ENCODE measurements at places on chromosomes 11 and 22. TPM values are rescaled to one million over a fixed set of nuclear protein-coding genes. Genes with fewer than 3 reads are reported as not detected.
A peak's percentile ranks its signal among the peaks of the same experiment; 100 is the strongest.

DNA sequence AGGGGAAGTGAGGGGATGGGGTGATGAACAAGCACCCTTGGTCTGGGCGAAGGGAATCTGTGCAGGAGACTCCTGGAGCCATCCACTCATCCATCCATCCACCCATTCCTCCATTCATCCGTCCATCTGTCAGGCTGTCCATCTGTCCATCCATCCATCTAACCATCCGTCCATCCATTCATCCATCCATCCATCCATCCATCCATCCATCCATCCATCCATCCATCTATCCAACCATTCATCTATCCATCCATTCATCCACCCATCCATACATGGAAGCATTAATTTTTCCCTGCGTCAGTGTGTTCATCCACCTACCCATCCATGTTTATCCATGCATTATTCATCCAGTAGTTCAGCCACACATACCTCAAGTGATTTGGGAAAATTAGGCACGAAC, 32.0 kb downstream of the WNT11 start:
- no peak for DNase-seq
- no peaks in the 10 kb centered on the region for H3K27me3 ChIP-seq
- H3K4me3 ChIP-seq = no peak overlapping the region
- no peaks in the 10 kb centered on the region for H3K4me1 ChIP-seq

- no peak overlapping the region for H3K4me3 ChIP-seq
- H3K27me3 ChIP-seq = no peaks in the 10 kb centered on the region
- DNase-seq = no peak
- H3K27ac ChIP-seq = no peak overlapping the region
- peaks cover 40% of the 10 kb centered on the region for H3K36me3 ChIP-seq
- peaks cover 17% of the 10 kb centered on the region for H3K4me1 ChIP-seq
Observed at GRCh38 chr11:60852117-60852981, 3.4 kb downstream of the PTGDR2 start.

DNA sequence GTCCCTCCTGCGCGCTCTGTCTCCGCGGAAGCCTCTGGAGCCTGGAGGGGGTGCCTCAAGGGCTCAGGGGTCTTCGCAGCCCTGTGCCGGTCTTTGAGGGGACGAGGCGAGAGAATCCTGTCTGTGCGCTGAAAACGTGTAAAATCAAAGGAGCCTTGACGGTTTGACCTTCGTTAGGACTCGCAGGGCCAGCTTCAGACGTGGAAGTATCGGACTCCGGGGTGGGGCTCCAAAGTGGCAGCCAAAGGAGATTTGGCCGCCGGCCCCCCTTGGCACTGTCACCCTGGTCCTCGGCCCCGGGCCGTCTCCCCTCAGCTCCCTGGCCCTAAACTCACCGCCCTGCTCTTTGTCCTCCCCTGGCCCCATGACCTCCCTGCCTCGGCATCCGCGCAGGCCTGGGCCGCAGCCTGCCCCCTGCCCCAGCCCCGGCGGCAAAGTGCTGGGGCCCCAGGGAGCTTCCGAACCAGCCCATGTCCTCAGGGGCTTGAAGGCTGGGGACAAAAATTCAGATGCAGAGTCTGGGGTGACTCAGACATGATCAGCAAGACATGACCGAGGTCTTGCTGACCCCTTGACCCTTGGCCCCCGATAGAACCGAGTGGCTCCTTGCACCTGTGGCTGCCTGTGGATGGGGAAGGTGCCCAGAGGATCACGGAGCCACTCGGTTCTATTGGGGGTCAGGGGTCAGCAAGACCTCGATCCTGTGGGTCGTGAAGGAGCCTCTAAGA, 6.9 kb upstream of the PHRF1 start:
- H3K4me3 ChIP-seq = peak overlapping the region; percentile 75
- peak overlapping the region; percentile 33 for H3K27ac ChIP-seq
- peaks cover 21% of the 10 kb centered on the region for H3K36me3 ChIP-seq
- H3K27me3 ChIP-seq = no peaks in the 10 kb centered on the region

- peak within 1 kb of the TSS; percentile 100 for H3K4me3 ChIP-seq
- no peaks in the 10 kb centered on the region for H3K27me3 ChIP-seq
- peak; percentile 86 for DNase-seq
- peaks cover 32% of the 10 kb centered on the region for H3K4me1 ChIP-seq
Observed at GRCh38 chr11:1852877-1853276, at the start of gene LSP1. Gene LSP1, plus strand, starts transcription at chr11:1853084. Its CDS starts 61 bp downstream, at chr11:1853145.

- no peaks in the 10 kb centered on the region for H3K27me3 ChIP-seq
- H3K4me1 ChIP-seq = peaks cover 18% of the 10 kb centered on the region
- no peak overlapping the region for H3K27ac ChIP-seq
- no peak overlapping the region for H3K4me3 ChIP-seq
- H3K36me3 ChIP-seq = peaks cover 6% of the 10 kb centered on the region
Observed at GRCh38 chr11:75280227-75280701, 39.7 kb downstream of the TPBGL start.

GRCh38 chr11:123286761-123287160, 91.7 kb upstream of the CLMP start:
- no peak overlapping the region for H3K4me3 ChIP-seq
- no peak for DNase-seq
- peaks cover 34% of the 10 kb centered on the region for H3K27me3 ChIP-seq
- H3K27ac ChIP-seq = no peak overlapping the region

DNA sequence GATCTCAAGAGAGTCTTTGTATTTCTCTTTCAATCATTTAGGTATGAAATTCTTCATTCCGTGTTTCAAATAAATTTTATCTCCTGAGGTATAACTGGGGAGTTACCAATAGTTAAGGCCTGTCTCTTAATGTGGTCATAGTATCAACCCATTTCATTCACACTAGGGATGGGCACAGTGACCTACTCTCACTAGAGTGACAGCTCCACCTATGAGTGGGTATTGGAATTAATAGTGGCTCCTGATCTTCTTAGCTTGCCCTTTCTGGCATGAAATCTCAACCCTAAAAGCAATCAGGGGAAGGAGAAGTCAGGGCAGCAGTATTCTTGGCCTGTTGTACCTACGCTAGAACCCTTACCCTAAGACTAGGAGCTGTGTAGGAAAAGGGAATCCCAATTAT, 507.7 kb downstream of the FAM181B start:
- no peaks in the 10 kb centered on the region for H3K4me1 ChIP-seq
- H3K27ac ChIP-seq = no peak overlapping the region
- no peaks in the 10 kb centered on the region for H3K27me3 ChIP-seq
- no peak overlapping the region for H3K4me3 ChIP-seq
- H3K36me3 ChIP-seq = no peaks in the 10 kb centered on the region

DNA sequence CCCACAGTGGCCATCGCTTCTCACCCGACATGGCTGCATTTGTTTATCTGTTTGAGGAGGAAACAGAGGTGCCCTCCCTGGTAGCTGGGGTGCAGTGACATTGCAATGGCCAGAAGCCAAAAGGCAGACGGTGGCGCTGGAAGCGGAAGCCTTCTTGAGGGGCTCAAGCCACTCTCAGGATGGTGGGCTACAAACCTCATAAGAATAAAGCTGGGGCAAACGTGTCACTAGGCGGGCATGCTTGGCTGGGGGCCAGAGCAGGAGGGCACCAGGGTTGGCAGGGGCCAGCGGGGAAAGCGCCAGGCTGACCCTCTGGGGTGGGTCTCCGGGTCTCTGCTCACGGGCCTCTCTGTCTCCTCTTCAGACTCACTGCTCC, 12.6 kb downstream of the TNNT3 start:
- peaks cover 2% of the 10 kb centered on the region for H3K27me3 ChIP-seq
- no peaks in the 10 kb centered on the region for H3K4me1 ChIP-seq
- no peak overlapping the region for H3K27ac ChIP-seq

DNA sequence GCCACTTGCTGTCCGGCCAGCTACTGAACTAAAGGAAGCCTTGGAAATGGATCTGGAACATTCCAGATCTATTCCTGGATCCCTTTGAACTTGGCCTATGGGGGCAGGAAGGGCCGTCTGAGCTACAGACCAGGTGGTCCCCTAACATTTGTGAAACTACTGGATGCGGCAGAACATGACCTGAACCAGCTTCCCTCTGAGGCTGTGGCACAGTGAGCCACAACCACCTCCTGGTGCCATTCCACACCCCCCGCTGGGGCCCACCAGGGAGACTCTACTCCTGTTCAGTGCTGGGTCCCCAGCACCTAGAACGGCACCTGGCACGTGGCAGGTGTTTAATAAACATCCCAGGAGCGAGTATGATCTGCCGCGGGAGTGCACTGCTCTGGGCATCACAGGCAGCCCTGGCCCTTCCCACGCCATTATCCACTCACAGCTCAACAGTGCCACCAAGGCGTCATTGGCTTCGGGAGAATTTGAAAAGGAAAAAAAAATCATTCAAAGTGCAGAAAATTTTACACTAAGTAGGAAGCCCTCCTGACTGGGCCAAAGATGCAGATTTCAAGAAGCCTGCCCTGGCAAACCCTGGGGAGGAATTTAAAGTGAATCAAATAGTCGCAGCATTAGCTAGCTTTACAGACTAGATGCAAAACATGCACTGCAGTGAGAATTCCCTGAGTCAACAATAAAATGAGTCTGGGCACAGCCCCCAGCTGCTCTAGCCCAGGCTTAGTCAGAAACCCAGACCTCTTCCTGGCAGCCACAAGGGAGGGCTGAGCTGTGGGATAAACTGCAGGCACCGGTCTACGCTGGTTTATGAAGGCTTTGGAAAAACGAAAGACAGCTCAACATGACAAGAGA, 14.3 kb upstream of the EFCAB6 start:
- H3K27me3 ChIP-seq = no peaks in the 10 kb centered on the region
- H3K4me3 ChIP-seq = no peak overlapping the region
- no peaks in the 10 kb centered on the region for H3K36me3 ChIP-seq
- DNase-seq = no peak
- H3K27ac ChIP-seq = no peak overlapping the region

GRCh38 chr11:68498903-68499883, 38.6 kb downstream of the PPP6R3 start:
- no peak for DNase-seq
- no peak overlapping the region for H3K27ac ChIP-seq
- H3K36me3 ChIP-seq = no peaks in the 10 kb centered on the region
- H3K27me3 ChIP-seq = no peaks in the 10 kb centered on the region
- H3K4me1 ChIP-seq = peaks cover 27% of the 10 kb centered on the region

DNA sequence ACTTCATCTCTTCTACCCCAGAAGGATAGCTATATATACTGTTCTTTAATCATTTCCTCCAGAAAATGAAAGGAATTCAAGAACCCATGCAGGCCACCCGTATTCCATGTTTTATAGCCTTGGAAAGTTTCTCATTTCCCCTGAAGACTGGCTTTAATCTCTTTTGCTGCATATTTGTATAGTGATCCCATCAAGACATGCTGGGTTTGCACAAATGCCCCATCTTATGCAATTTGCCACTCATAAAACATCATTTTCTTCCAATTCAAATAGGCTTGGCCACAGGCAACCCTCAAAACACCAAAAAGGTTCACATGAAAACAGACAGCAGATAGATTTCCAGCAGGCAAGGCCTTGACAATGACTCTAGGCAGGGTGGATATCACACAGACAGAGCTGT, 28.3 kb upstream of the APOA1 start:
- H3K27me3 ChIP-seq = no peaks in the 10 kb centered on the region
- H3K4me3 ChIP-seq = no peak overlapping the region
- peaks cover 9% of the 10 kb centered on the region for H3K4me1 ChIP-seq
- DNase-seq = no peak
- peaks cover 74% of the 10 kb centered on the region for H3K36me3 ChIP-seq
- H3K27ac ChIP-seq = no peak overlapping the region

- no peaks in the 10 kb centered on the region for H3K4me1 ChIP-seq
- H3K27ac ChIP-seq = no peak overlapping the region
- H3K4me3 ChIP-seq = no peak overlapping the region
- H3K27me3 ChIP-seq = no peaks in the 10 kb centered on the region
- DNase-seq = no peak
Observed at GRCh38 chr11:92057849-92058442, 166.7 kb upstream of the FAT3 start.

GRCh38 chr11:116835042-116835772, 2.2 kb downstream of the APOA1 start:
- H3K4me3 ChIP-seq = peak overlapping the region; percentile 50
- peaks cover 6% of the 10 kb centered on the region for H3K4me1 ChIP-seq
- H3K27ac ChIP-seq = no peak overlapping the region
- DNase-seq = no peak
- H3K27me3 ChIP-seq = no peaks in the 10 kb centered on the region
- no peaks in the 10 kb centered on the region for H3K36me3 ChIP-seq

- H3K4me1 ChIP-seq = no peaks in the 10 kb centered on the region
- no peaks in the 10 kb centered on the region for H3K36me3 ChIP-seq
- no peak overlapping the region for H3K27ac ChIP-seq
- H3K4me3 ChIP-seq = no peak overlapping the region
Observed at GRCh38 chr11:120645639-120646038, 134.1 kb downstream of the GRIK4 start.

- no peak overlapping the region for H3K27ac ChIP-seq
- no peak for DNase-seq
- no peaks in the 10 kb centered on the region for H3K4me1 ChIP-seq
Observed at GRCh38 chr11:74672956-74673692, 58.1 kb downstream of the CHRDL2 start.

DNA sequence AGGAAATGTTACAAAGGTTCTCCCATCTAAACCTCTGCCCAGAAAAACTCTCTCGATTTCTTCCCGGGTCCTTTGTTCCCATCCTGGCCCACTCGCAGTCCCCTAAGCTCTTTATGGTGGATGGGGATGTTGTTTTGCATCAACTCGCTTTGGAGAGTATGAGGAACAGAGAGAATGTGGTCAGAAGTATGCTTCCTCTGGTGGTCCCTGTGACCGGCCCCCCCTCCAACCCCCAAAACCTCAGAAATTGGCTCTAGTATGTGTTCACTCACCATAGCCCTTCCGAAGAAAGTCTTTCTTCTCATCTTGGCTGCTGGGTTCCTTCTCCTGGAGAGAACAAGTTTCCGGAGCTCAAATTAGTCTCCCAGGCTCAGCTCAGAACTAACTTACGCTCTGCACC, 54.4 kb downstream of the GRAMD1B start:
- peaks cover 55% of the 10 kb centered on the region for H3K36me3 ChIP-seq
- DNase-seq = no peak
- no peak overlapping the region for H3K27ac ChIP-seq
- H3K4me1 ChIP-seq = peaks cover 27% of the 10 kb centered on the region
- H3K27me3 ChIP-seq = no peaks in the 10 kb centered on the region

- no peak overlapping the region for H3K4me3 ChIP-seq
- no peak for DNase-seq
- H3K36me3 ChIP-seq = peaks cover 31% of the 10 kb centered on the region
- H3K27me3 ChIP-seq = no peaks in the 10 kb centered on the region
Observed at GRCh38 chr11:119181677-119182412, 3.4 kb upstream of the NHERF4 start.

GRCh38 chr11:83682611-83682973, 396.4 kb upstream of the CCDC90B start:
- DNase-seq = no peak
- no peaks in the 10 kb centered on the region for H3K27me3 ChIP-seq
- H3K36me3 ChIP-seq = no peaks in the 10 kb centered on the region
- H3K4me1 ChIP-seq = no peaks in the 10 kb centered on the region

GRCh38 chr11:128379587-128380580, 207.5 kb downstream of the ETS1 start:
- H3K4me1 ChIP-seq = peaks cover 41% of the 10 kb centered on the region
- H3K4me3 ChIP-seq = no peak overlapping the region
- peak; percentile 24 for DNase-seq

PSMA1 gene
- 329 TPM for total RNA-seq

TMEM86A gene
- total RNA-seq = 0.11 TPM

UCP2 gene
- 429 TPM for total RNA-seq

IFT27 gene
- 30.0 TPM for total RNA-seq

LMO1 gene
- total RNA-seq = not detected

F2 gene
- 0.11 TPM for total RNA-seq

APOA5 gene
- total RNA-seq = not detected

DENND6B gene
- total RNA-seq = 2.7 TPM

FOLR2 gene
- total RNA-seq = not detected

SLC35E4 gene
- total RNA-seq = 8.3 TPM

TTLL8 gene
- not detected for total RNA-seq

LTO1 gene
- total RNA-seq = 24.4 TPM

TMEM258 gene
- 192 TPM for total RNA-seq
